CD4-positive, alpha-beta T cell treated with Interleukin-6 at 100 ng/mL for 8 hours (primary cell): ENCODE measurements at places on chromosomes 11 and 22.

GRCh38 chr11:95375451-95375850 is 144.4 kb upstream of the SESN3 start:
- no peak for DNase-seq

DNA sequence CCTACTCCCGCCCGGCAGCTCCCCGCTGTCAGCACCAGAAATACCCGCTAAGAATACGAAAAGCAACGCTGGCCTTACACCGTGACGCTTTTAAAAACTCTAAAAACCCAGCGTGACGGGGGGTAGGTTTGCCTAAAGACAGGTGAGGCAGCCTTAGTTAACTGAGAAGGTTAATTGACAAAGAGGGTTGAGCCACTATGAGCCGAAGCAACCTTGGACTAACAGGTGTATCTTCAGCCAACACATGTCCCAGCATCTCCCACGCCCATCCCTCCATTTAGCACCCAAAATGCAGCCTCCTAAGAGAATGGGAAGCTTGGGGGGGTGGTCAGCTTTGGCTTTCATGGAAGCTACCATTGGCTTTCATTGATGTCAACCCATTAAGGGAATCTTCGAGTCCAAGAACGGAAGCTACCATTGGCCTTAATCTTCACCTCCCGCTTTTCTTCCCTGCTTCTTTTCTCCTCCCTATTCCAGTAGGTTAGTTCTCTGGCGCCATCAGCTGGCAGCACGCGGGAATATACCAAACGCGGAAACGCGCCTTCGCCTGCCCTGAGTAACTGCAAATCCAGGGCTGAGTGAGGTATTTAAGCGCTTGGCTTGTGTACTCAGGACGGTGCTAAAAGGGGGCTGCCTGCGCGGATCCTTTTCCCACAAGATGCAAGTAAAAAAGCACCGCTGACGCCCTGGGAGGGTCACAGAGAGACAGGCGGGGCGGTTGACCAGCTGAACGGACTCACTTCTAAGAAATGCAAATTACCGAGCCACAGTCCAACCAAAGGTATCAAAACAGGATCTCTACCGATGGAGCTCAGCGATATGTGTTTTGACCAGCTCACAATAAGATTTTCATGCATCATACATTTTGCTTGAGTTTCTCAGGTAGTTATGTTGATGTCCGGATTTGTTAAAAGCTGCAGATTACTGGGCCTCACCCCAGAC is 38.5 kb upstream of the GLYATL1 start:
- DNase-seq = no peak

DNA sequence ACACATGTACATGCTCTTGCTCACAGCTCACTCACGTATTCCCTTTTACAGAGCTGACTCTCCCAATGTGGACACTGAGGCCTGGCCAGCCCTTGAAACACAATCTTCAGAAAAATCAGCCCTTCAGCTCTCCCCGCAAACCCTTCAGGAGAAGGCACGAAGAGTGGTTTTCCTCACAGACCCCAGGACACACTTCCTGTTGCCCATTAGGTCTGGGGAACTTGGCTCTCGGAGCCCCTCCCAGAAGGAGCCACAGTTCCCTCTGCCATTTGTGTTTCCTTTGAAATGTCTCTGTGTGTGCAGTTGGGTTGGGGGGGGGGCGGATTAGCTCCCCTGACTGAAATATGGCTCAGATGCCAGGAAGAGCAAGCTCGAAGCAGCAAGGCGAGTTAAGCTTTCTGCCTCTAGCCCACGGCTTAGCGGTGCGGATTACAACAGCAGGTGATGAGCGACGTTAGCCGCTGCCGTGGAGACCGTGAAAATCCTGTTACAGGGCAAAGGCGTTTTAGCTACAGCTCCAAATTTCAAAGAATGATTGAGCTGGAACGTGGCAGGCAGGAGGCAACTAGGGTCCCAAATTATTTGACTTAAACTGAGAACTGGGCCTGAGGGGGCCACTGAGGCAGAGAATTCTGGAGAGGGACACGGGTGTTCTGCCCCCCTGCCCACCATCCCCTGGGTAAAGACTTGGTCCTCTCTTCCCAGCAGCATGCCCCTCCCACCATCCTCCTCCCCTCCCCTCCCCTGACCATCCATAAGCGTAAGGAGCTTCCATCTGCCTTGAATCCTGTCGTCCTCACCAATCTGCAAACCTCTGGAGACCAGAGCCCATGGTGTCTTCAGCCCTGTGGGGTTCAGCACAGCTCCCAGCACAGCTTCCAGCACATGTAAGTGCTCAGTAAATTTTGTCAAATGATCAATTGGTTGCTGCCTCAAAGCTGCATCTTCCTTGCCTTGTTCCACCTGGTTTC is 598.6 kb downstream of the BUD13 start:
- DNase-seq = no peak

DNA sequence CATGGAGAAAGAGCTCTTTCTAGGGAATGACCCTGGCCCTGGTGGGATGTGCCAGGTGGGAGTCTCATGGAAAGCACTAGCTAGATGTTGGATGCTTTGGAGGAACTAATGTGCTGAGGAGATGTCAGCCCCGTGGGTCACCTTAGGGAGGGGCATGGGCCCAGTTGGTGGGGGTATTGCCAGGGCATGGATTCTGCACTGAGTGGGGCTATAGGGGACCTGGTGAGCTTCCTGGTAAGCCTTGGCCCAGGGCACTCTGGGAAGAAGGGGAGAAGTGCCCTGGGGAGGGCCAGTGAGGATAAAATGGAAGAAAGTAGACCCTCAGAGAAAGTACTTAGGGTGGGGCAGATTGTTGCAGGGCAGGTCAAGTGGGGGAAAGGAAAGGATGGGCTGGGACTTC is 65.2 kb upstream of the SORL1-AS1 start:
- no peak for DNase-seq

DNA sequence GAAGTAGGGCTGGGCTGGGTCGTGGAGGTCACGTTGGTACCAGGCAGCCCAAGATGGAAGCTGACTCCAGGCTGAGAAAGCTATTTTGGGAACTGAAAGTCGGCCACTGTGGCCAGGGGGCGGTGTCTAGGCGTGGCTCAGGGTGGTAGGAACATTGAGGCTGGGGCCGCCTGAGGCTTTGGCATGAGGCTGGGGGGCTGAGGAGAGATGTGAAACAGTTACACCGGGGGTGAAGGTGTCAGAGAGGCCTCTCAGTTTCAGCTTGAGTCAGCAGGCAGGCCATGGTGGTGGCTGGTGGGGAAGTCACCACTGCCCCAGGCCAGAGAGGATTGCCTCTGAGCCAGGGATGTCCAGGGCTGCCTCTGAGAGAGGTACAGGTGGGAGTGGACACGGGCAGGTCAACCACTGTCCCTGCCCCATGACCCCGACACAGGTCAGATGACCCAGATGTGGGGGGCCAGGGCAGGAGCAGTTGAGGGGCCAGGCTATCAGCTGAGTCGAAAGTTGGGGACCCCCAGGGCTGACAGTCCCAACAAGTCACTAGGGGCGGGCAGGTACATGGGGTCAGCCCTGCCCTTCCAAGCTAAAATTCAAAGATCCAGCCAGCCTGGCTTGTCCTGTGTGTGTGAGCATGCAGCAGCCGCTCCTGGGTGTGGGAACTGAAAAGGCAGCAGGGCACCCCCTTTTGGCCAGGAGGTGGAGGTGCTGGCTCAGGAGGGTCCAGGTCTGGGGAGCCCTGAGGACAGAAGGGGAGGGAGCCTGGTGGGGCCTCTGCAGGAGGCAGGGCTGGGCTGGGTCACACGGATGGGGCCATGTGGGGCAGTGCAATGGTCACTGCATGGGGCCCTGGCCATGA is 7.2 kb downstream of the KCNK7 start:
- DNase-seq = peak; percentile 80
